ENCODE measurements at places on chromosomes 2 and 18.

DNA sequence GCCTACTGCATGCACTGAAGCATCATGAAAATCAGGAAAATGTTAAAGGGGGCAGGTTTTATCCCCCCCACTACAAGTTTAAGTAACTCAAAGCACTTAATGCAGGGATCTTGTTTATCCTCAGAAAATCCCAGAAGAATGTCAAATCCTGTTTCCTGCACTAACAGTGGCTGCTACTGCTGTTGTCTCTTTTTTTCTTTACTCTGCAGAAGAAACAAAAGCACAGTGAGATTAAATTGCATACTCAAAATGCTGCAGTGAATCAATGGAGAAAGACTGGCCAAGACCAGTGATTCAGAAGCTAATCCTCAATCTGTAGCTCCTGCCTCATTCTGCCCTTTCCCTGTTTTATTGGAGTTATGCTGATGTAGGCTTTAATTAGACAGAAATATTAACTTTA, 332.3 kb upstream of the FIGN start:
- no peak for DNase-seq

DNA sequence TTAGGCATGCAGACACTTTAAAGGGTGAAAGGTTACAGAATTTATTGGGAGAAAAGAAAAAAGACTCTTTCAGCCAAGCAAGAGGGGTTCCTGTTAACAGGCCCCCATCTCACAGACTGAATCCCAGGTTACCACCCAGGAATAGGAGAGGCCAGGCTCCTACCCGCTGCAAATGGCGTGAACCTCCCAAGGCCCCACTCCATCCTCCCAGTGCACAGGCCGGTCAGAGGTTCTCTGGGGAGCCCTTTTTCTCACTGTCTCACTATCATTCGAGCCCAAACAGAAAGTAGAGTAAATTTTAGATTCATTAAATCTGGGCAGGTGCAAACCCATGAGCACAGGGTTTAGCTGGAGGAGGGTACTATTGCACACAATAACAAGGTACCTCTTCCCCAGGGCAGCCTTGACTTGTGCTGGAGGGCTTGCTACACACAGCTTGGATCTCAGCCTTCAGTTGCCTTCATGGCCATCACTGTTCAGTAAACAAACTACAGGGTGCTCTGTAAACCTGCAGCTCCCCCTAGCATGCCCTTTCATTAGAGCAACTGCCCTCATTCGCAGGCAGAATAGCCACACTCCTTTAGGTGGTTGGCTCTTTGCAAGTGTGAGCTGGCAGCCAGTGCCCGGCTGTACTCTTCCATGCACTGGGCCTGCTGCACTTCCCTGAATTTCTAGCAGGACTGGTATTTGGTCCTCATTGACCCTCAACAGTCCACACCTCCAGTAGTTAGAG, 7.3 kb upstream of the PLEK start:
- no peak for DNase-seq

GRCh38 chr18:56096861-56097260, 508.9 kb upstream of the TCF4 start:
- DNase-seq: no peak

DNA sequence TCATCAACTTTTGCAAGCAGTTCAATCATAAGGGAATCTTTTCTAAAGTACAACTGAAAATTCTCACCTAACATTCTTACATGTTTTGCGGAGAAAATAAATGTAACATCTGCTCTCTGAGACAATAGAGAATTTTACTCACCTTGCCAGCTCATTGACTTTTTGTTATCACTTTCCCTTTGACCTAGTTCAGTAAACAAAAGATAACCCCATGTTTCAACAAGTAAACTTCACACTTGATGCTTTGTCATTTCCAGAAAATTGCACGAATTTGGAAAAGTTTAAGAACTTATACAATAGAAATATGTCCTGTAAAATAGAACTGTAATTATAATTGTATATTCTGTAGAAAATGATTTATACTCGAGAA, 1110.0 kb upstream of the ACVR2A start:
- DNase-seq: no peak

- DNase-seq: no peak
Observed at GRCh38 chr2:95024371-95024770, 1.1 kb upstream of the MAL start.

- no peak for DNase-seq
Observed at GRCh38 chr2:56918790-56919189, 735.0 kb downstream of the CCDC85A start.

GRCh38 chr18:54030434-54030833, 194.0 kb downstream of the MBD2 start:
- no peak for DNase-seq

- no peak for DNase-seq
Observed at GRCh38 chr2:132991471-132992045, 321.6 kb upstream of the LYPD1 start.

DNA sequence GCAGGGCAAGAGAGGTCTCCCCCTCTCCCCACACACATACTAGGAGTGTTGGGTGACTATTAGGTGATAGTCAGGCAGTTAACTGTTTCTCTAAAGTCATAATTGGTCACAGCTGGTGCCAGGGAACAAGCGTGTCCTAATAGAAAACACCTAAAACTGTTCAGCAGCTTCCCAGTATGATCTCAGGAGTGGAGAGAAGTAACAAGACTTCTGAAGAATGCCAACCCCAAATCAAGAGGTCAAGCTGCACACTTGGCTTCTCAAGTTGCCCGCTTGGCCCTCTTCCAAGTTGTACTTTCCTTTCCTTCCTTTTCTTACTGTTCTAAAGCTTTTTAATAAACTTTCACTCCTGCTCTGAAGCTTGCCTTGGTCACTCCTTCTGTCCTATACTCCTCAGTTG, 22.4 kb upstream of the STAT1 start:
- no peak for DNase-seq

GRCh38 chr2:157587576-157587975, 41.1 kb downstream of the ACVR1C start:
- no peak for DNase-seq

DNA sequence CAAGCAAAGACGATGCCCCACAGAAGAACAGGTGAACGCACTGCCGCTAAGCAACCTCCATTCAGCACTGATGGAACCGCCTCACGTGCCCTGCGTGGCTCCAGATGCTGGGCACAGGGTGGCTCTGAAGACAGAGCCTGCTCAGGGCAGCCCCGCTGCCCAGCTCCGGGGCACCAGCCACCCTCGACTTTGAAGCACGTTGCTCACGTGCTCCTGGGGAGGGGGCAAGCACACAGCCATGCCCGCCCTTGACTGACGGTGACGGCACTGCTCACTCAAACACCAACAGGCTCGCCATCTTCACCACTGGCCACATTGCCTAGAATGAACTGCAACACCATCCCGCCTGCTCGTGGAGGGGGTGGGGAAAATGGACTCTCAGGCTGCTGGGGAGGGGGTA, 251.3 kb downstream of the HDAC4 start:
- no peak for DNase-seq

- no peak for DNase-seq
Observed at GRCh38 chr2:125445495-125445894, 1210.5 kb upstream of the GYPC start.

- peak; percentile 80 for DNase-seq
Observed at GRCh38 chr2:237421542-237422116, 7.7 kb upstream of the COL6A3 start.
